ENCODE measurements at places on chromosomes 5 and 9.

DNA sequence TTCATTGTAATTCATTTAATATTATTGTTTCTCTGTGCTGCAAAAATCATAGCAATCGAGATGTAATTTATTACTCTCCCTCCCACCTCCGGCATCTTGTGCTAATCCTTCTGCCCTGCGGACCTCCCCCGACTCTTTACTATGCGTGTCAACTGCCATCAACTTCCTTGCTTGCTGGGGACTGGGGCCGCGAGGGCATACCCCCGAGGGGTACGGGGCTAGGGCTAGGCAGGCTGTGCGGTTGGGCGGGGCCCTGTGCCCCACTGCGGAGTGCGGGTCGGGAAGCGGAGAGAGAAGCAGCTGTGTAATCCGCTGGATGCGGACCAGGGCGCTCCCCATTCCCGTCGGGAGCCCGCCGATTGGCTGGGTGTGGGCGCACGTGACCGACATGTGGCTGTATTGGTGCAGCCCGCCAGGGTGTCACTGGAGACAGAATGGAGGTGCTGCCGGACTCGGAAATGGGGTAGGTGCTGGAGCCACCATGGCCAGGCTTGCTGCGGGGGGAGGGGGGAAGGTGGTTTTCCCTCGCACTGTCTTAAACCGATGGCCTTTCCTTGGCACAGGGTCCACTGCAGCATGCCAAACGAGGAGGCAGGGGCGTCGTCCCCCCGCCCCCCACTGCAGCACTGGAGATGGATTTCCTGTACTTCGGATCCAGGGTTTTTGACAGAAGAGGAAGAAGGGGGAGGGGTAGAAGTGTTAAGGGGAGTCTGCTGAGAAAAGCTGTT is at the start of gene APC:
APC (plus strand) TSS at position 423 of the 728 bp plus-strand sequence. CDS start 17,006 bp downstream, outside the sequence.
- DNase-seq = peak; percentile 87

DNA sequence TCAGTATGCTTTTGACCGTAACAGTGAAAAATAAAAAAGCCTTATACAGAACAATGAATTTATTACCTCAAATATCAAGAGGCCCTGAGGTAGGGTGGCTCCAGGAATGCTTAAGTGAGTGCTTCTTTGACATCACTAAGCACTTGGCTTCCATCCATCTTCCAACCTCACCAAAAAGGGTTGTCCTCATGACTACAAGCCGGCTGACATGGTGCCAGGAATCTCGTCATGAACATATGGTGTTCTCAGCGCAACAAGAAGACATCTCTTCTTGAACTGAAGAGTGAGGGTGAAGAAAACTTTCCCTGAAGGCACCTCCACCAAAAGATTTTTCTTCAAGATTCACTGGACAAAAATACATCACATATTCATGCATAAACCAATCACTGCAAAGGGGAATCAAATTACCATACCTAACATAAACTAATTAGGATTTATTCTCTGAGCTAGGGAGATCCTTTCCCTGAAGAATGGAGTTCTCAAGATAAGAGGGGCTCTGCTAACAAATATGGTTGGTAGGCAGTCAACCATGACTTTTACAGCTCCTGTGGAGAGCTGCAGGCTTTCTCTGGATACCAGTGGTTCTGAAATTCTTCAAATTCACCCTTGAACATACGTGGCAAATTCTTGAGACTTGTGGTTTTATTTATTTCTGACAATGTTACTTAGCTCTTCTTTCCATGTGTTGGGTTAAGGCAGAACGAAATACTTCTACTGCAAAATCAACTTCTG is 49.5 kb downstream of the AGXT2 start:
- peak; percentile 35 for DNase-seq

DNA sequence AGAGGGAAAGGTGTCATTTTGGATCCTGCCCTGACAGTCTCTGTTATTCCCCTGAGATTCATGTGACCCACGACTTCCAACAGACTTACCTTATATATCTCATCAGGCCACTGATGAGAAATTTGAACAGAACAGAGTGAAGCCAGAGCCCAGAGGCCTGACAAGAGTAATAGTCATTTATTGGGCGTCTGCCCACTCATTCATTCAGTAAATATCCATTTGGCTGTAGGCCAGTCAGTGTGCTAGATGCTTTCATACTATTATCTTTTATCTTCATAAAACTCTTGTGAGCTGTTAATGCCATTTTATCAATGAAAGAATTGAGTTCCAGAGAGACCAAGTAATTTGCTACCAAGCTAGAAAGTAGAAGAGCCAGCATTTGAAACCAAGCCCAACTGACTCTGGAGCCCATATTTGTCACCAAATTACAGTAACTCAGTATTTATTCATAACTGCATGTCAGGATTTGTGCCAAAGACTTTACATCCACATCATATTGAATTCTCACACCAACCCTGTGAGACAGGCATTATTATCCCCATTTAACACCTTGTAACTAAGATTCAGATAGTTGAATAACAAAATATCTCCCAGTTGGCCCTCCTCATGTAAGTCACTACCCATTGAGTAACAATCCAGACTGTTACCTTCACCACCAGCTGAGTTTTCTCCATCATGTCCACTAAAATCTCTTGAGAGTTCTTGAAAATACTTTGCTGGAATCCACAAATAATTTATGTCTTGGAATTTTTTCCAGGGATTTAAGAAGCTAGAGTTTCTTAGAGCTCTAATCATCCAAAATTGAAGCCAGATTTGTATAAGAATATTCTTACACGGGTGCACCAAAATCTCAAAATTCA is 2.5 kb downstream of the PTPDC1 start:
- DNase-seq = peak; percentile 64

DNA sequence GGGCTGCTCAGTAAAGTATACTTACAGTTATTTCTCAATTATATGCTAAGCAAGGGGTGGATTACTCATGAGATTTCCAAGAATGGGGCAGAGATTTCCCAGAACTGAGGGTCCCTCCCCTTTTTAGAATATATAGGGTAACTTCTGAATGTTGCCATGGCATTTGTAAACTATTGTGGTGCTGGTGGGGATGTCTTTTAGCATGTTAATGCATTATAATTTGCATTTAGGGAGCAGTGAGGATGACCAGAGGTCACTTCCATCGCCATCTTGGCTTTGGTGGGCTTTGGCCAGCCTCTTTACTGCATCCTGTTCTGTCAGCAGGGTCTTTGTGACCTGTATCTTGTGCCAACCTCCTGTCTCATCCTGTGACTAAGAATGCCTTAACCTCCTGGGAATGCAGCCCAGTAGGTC is 35.5 kb downstream of the TTC1 start:
- DNase-seq = no peak

DNA sequence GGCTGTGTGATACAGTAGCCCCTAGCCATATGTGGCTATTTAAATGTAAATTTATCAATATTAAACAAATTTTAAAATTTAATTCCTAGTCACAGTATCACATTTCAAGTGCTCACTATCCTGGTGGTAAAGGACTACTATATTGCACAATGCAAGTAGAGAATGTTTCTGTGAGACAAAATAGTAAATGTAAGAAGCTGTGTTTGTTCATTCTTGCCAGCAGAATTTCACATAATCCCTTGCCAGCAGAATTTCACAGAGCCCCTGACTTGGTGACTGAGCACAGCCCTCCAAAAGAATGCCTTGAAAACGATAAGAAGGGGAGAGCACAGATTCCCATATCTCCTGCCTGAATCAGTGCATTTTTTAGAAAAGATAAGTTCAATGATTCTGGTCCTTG is 75.9 kb upstream of the SELENOP start:
- DNase-seq = peak; percentile 13

DNA sequence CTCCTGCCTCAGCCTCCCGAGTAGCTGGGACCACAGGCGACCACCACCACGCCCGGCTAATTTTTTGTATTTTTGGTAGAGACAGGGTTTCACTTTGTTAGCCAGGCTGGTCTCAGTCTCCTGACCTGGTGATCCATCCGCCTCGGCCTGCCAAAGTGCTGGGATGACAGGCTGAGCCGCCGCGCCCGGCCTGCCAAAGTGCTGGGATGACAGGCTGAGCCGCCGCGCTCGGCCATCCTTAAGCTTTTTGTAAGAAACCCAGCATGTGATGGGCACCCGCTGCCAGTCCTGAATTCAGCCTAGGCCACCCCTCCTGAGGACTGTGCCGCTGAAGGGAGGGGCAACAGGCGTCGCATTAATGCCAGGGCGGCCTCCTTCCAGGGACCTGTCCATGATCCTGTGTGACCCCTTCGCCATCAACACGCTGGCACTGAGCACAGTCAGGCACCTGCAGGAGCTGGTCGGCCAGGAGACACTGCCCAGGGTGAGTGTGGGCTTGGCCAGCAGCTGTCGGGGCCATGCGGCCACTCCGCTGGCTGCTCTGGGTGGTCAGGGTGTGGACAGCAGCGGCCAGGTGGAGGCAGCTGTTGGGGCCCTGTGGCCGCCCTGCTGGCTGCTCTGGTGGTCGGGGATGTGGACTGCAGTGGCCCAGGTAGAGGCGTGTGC is 10.5 kb downstream of the NELFB start:
- DNase-seq = no peak

Measured in fibroblast of villous mesenchyme (primary cell).